ENCODE measurements at places on chromosomes 11 and 22.
A peak's percentile ranks its signal among the peaks of the same experiment; 100 is the strongest.

- DNase-seq, result no peak
Measured at GRCh38 chr11:75260396-75261170, 20.0 kb downstream of the TPBGL start.

DNA sequence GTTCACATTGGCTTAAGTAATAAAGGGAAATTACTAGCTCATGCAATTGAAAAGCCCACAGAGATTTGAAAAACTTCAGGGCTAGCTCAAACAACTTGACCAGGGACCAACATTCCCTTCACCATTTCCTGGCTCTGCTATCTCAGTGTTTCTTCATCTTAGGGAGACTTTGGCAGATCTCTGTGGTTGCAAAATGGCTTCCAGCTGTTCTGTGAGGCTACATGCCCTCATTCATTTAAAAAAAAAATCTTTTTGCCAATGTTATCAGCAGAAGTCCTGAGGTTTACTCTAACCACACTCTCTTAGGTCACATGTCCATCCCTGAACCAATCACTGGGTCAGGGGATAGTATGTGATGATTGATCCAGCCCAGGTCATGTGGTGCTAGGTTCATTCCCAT, 13.9 kb upstream of the RASSF10 start:
- no peak for DNase-seq

DNA sequence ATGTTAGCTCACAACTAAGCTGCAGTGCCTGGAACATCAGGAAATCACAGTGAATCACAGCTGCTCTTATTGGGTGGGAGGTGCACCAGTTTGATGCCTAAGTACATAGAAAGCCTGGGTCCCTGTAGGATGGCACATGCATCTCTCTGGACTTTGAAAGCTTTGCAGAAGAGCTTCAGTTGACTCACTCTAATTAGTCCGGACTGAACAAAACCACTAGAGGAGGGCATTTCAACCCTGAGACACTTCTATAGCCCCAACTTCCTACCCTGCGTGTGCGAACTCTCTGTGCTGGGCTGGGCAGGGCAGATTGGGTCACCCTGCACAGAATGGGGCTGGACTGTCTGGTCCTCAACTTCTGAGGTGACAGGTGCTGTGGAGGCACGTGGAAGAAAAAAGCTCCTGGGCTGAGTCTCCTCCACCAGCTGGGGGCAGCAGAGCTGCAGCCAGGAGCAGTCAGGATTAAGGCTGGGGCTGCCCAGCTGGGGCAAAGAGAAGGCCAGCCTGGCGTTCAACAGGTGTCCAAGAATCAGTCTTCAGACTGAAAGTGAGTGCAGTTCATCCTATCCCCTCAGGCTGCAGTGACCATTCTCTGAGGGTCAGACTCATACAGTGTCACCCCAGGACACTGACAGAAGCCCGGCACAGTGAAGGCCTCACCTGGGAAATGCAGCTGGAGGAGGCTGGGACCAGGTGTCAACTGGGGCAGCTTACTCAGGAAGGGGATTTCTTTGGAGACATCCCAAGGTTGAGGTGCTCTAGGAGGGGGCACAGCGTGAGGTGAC, 22.1 kb downstream of the GGTLC2 start:
- peak; percentile 47 for DNase-seq

DNA sequence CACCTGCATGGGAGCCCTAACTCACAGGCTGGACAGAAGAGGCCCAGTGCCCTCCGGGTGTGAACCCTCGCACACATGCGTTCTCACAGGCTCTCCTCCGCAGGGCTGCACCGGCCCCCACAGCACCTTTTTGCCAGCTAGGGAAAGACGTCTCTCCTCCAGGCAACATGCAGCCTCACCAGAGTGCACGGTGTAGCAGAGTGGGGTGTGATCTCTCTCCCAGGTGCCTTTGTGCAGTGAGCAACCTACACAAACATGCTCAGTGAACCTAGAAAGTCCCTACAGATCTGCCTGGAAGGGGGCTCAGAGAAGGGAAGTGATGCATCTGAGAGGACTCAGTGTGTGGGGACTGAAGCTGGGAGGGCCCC, 3.7 kb upstream of the CARNS1 start:
- DNase-seq, result no peak

- DNase-seq, result peak; percentile 72
Measured at GRCh38 chr11:13462311-13462900, 616 bp downstream of the BTBD10 start.

DNA sequence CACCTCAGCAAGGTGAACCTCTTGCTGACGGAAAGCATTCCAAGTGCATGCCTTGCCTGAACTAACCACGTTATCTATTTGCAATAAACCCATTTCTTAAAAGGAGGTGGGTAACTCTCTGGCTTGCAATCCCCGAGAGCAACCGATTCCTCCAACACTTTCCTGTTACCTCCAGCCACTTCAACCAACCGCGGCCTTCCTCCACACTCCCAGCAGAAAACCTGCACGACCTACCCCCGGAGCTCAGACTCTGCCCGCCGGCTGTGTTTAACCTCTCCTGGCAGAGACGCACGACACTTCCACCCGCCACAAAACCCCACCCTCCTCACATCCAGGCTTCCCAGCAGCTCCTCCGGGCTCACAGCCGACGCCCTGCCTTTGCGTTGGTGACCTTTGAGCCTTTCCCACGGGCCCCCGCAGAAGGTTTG, 708 bp downstream of the SCO2 start:
- no peak for DNase-seq

DNA sequence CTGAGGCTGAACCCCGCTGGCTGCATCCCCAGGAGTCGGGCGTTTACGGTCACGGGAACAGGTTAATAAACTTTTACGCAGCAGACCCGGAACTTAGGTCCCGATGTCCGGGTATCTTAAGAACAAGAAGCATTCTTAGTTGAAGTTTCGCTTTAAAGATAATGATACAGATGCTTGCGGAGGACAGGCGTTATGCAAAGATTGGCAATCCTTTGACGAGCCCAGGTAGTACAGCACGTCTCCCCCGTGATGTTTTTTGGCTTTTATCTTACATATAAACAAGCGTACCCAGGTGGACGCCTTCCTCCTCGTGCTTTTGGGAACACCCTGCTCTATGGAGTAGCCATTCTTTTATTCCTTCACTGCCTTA, 871 bp upstream of the TOLLIP start:
- DNase-seq, result no peak

GRCh38 chr22:29306835-29307595, 565 bp downstream of the GAS2L1 start:
- peak; percentile 56 for DNase-seq

- no peak for DNase-seq
Measured at GRCh38 chr11:122226810-122227379, 110.9 kb upstream of the BLID start.

GRCh38 chr11:125365196-125365931, 130.7 kb downstream of the FEZ1 start:
- no peak for DNase-seq

GRCh38 chr22:32836280-32837123, 35.0 kb downstream of the TIMP3 start:
- DNase-seq, result no peak

DNA sequence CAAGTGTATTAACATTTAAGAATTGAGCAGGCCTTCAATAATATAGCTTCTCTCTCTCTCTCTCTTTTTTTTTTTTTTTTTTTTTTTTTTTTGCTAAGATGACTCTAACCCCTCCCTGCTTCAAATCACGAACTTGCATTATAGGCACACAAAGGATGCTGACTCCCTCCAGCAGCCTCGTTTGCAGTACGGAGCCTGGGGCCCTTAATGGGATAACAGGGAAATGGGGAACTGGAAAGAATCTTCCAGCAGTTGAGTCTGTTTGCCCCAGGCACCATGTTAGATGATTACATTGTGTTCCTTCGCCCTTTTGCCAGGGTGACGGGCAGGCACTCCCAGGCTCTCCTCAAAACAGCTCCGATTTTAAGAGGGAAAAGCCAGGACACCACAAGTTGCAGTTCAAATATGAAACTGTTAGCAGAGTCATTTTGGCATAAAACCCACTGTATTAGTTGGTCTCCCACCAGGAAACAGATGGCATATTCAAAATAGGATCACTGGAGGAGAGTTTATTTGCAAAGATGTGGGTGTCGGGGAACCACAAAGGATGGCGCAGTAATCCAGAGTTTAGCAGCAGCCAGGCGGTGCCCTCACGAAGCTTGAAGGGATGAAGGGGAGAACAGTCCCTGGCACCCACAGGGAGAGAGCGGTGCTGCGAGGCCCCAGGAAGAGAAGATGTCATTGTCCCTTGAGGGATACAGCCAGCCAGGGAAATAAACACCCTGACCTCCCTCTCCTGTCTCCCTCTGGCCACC, 26.5 kb upstream of the TREH start:
- no peak for DNase-seq

DNA sequence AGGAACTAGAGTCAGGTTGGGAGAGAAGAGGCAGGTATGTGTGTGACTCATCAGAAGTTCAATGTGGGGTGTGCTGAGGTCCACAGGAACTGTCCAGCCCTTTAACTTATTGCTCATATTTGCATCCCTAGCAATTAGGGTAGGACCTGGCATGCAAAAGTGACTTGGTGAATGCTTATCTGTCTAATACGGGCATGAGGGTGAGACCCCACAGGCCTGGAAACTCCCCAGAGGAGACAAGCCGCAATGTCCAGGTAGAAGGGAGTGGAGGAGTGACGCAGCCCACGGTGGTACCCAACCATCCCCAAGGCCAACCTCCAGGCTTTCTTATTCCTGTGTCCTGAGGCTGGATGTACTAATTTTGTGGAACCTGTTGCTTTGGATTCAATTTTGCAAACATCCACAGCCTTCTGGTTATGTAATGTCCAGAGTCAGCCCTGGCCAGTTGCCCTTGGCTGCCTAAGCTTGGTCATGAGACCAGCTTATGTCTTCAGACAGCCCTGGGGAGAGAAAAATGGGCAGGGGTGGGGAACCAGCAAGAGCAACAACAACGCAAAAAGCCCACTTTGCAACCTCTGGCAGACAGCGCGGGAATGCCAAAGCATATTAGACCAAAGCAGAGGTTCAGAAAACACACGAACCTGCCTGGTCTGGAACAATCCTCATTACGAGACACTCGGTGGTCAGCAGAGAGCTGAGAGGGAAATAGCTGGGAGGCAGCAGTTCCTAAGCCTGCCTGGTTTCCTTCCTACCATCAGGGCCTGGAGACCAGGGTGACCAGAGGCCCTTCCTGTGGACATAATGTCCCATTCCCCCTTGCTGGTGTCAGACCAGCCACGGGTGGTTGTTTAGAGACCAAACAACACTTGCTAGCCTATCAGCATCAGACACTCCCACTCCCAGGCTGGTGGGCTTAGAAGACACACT, 49.3 kb downstream of the TIMP3 start:
- DNase-seq, result no peak

DNA sequence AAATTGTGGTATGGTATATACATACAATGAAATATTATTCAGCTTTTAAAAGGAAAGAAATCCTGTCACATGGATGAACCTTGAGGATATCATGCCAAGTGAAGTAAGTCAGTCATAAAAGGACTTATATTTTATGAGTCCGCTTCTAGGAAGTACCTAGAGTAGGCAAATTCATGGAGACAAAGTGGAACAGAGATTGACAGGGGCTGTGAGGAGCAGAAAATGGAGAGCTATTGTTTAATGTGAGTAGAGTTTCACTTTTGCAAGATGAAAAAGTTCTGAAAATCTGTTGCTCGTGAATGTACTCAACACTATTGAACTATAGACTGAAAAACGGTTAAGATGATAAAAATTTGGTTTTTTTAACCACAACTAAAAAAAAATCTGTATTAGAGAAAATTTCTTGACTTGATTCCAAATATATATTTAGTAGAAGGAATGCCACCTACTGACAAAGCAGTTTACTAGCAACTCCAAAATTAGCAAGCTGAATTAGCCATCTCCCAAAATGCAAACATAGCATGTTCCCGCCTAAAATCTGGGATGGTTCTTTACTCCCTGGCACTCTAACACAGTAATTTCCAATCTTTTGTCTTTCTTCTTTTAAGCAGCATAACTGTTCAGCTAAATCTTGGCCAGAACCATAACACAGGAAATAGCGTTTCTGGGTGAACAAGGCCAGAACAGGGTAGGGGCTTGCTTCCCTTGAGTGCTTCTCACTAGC, 1.5 kb downstream of the UFD1 start:
- DNase-seq, result no peak

- no peak for DNase-seq
Measured at GRCh38 chr22:49321477-49322055, 506.1 kb downstream of the BRD1 start.

DNA sequence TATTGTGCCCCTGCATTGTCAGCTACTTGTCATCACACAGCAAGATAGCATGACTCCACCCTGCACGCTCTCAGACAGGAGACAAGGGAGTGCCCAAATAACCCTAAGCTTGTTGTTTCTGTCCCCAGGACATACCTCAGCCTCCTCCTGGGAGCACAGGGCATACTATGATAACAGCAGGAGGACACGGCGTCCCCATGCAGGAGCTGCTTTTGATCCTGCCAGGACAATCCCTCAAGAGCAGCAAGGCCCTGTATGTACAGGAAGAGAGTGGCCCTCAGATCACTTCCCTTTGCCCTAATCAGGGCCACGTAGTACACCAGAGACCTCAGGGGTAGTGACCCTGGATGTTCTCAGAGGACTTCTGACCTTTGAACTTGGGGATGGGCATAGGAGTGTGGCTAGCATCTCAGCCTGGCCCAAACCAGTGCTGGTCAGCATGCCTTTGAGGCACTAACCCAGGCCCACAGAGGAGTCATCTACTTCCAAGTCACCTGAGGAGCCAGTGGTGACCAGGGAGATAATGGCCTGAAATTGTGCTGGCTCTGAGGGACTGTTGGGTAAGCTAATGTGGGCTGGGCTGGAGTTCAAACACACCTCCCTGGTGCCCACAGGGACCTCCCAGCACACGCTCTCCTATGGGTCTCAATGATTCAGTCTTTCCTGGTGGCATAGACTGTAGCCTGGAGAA, 9.2 kb downstream of the APOA4 start:
- DNase-seq, result no peak

GRCh38 chr11:10634407-10634806, 59.1 kb downstream of the IRAG1 start:
- no peak for DNase-seq

DNA sequence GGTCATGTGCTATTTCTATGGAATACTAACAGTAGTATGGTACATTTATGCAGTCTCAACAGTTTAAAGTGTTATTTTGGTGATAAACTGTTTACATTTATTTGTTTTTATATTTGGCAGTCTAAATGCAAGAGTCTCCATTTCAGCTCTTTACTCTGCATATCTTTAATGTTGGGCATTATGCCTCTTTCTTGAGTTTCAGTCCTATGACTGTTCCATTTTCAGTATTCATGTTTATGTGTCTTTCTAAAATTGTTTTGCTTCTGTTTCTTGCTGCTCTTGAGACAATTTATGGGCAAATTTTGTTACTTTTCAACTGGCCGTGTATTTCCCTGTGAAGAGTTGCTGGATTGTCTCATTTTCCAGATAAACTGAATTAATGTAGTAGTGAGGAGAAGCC, 6.6 kb upstream of the RAB30 start:
- no peak for DNase-seq

DNA sequence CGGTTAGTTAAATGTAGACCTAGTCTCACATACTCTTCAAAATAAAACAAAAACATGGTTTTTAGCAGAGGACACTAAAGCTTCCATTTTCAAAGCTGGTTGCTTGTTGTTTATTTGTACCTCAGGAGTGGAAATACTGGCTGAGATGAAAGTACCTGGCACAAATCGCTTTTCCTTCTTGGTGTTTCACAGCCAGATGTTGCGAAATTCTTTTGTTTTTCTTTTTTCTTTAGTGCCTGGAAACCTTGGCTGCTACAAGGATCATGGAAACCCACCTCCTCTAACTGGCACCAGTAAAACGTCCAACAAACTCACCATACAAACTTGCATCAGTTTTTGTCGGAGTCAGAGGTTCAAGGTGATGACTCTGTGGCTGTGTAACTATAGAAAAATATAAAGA, 48.3 kb downstream of the KREMEN1 start:
- DNase-seq, result no peak

Data from activated CD4-positive, alpha-beta T cell treated with anti-CD3 and anti-CD28 coated beads for 48 hours (primary cell).